Activated CD4-positive, alpha-beta T cell treated with anti-CD3 and anti-CD28 coated beads, Interleukin-2, amount 10 ng/mL, durations not matched to agents 24 days and 14 days (primary cell): ENCODE measurements at places on chromosomes 2 and 18. TPM values are rescaled to one million over a fixed set of nuclear protein-coding genes. Genes with fewer than 3 reads are reported as not detected.

GRCh38 chr2:71790226-71791060, 337.1 kb downstream of the DYSF start:
- no peak overlapping the region for H3K27ac ChIP-seq
- H3K4me3 ChIP-seq: no peak overlapping the region
- DNase-seq: no peak
- H3K36me3 ChIP-seq: no peaks in the 10 kb centered on the region
- H3K4me1 ChIP-seq: no peaks in the 10 kb centered on the region
- peaks cover 2% of the 10 kb centered on the region for H3K27me3 ChIP-seq

Gene AQP4
- total RNA-seq: not detected in 2 replicates

GRCh38 chr2:70942396-70943204, 6.9 kb downstream of the ATP6V1B1 start:
- no peaks in the 10 kb centered on the region for H3K36me3 ChIP-seq
- peaks cover 13% of the 10 kb centered on the region for H3K27me3 ChIP-seq
- H3K27ac ChIP-seq: no peak overlapping the region

DNA sequence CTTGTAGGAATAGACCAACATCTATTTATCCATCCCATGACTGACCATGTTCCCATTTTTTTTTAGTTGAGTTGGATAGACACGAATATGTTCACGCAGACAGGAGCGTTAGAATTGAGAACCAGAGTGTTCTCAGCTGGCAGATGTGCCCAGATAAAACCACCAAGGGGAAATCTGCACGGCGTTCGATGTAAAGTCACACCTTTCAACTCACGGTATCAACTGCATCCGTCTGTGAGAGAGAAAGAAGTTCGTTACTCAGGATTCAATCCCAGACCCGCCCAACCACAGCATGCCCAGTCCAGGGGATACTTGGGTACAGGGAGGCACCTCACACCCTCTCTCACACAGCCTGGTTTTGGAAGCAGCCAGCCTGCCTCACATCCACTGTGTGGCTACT, 26.1 kb downstream of the MAL start:
- H3K27ac ChIP-seq: peak overlapping the region; percentile 89
- H3K4me3 ChIP-seq: no peak overlapping the region
- DNase-seq: no peak
- H3K27me3 ChIP-seq: no peaks in the 10 kb centered on the region
- peaks cover 66% of the 10 kb centered on the region for H3K36me3 ChIP-seq

- no peaks in the 10 kb centered on the region for H3K4me1 ChIP-seq
- H3K36me3 ChIP-seq: peaks cover 34% of the 10 kb centered on the region
- H3K4me3 ChIP-seq: no peak overlapping the region
- no peaks in the 10 kb centered on the region for H3K27me3 ChIP-seq
- no peak for DNase-seq
- H3K27ac ChIP-seq: no peak overlapping the region
These were observed 32.3 kb downstream of the CWC22 start for GRCh38 chr2:179974761-179975160.

Gene ANKRD30BL
- not detected in 2 replicates for total RNA-seq

GRCh38 chr18:10663750-10664149, 137.9 kb downstream of the NAPG start:
- no peaks in the 10 kb centered on the region for H3K27me3 ChIP-seq
- DNase-seq: no peak
- H3K27ac ChIP-seq: no peak overlapping the region
- no peaks in the 10 kb centered on the region for H3K36me3 ChIP-seq
- no peaks in the 10 kb centered on the region for H3K4me1 ChIP-seq
- H3K4me3 ChIP-seq: no peak overlapping the region

GRCh38 chr2:883803-884748, 66.6 kb upstream of the SNTG2 start:
- no peak overlapping the region for H3K4me3 ChIP-seq
- DNase-seq: no peak
- peaks cover 9% of the 10 kb centered on the region for H3K27me3 ChIP-seq
- no peaks in the 10 kb centered on the region for H3K4me1 ChIP-seq

DNA sequence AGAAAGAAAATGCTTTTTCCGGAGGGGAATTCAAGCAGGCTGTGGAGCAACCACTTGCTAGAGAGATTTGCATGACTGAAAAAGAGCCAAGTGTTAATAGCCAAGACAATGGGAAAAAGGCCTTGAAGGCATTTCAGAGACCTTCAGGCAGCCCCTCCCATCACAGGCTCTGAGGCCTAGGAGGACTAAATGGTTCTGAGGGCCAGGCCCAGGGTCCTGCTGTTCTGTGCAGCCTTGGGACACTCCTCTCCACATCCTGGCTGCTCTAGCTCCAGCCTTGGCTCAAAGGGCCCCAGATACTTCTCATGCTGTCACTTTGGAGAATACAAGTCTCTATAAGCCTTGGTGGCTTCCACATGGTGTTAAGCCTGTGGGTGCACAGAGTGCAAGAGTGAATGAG, 81.8 kb downstream of the B3GNT2 start:
- H3K27ac ChIP-seq: no peak overlapping the region
- H3K4me1 ChIP-seq: no peaks in the 10 kb centered on the region
- H3K36me3 ChIP-seq: peaks cover 2% of the 10 kb centered on the region
- H3K4me3 ChIP-seq: no peak overlapping the region
- DNase-seq: no peak

Gene SIGLEC15
- not detected in 2 replicates for total RNA-seq
